ENCODE measurements at places on chromosomes 12 and 14.

- no peak for DNase-seq
Observed at GRCh38 chr12:115062741-115063140, 378.8 kb upstream of the TBX3 start.

DNA sequence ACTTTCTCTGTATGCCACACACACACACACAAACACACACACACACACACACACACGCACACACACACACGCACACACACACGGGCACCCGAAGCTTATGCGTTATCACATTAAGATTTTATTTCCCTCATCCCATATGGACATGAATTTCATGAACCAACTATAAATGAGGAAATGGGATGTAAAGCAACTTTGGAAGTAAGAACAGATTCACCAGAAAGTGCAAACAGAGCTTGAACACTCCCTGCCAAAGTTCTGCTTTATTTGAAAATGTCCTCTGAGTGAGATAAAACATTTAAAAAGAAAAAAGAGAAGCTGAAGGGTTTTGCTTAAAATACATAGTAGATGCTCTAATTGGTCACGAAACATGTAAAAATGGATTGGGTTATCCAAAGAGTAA is 90.4 kb upstream of the OTX2 start:
- DNase-seq: no peak

DNA sequence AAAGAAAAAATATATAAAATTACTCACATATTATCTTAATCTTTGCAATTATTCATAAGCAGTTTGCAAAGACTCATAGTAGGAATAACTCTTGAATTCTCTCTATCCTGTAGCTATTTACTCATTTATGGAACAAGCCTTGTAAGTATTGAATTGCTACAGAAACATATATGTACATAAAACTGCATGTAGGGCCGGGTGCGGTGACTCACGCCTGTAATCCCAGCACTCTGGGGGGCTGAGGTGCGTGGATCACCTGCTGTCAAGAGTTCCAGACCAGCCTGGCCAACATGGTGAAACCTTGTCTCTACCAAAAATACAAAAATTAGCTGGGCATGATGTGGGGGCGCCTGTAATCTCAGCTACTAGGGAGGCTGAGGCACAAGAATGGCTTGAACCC is 286.2 kb downstream of the PPFIA2 start:
- DNase-seq: no peak

DNA sequence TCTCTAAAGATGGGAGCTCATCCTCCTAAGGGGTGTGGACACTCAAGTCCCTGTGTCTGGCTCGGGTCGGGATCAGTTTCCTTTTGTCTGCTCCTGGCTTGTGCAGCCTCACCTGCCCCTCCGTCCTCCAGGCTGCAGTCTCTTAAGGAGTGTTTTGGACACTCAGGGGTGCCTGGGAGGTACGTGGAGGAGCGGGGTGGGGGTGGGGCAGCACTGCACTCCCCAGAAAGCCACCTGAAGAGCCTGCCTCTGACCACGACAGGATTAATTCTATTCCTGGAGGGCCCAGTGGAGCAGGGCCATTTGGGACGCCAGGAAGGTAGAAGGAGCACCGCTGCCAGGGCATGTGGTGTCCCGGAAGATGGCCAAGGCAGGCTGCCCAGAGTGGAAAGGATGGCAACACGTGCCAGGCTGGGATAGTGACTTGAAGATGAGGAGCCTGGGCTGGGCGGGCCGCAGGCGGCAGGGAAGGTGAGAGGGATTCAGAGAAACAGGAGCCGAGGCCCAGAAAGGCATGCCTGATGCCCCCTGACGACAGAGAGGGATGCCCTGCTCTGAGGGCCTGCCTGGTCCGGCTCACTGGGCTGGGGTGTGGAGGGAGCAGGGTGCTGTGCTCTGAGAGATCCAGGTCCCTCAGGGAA is 14.8 kb upstream of the LRTM2 start:
- no peak for DNase-seq

DNA sequence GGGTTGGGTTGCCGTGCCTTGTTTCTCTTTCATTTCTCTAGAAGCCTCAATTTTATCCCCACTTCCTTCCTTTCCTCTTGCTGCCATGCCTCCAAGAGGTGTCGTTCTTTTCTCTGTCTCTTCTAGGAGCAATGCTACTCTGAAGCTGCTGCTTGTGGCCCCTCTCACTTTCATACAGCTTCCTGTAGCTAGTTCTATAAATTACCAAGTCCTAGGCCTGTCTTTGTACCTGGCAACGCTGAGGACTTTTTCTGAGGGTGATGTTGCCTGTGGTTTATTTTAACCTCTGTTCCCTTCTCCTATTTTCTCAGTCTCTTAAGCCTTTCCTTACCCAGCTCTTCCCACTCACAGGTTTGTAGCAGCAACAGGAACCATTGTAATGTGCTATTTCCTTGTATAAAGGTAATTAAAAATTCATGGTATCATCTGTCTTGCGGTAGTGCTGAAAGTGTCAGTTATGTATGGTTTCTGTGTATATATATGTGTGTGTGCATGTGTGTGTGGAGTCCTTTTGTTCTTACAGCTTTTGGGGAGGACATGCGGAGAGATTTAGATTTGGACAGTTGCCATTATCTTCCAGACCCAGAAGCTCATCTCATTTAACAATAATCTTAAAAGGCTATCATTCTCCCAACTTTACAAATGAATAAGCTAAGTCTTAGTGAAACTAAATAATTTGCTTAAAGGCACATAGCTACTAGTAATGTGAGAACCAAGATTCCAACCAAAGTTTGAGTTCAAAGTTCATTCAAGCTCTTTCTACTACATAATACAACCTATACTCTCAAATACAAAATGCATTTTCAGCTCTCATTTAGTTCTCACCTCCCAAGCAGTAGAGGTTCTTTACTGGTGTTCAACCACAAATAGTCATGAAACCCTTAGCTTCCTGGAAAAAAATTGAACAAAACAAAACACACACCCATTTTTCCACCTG is 43.8 kb downstream of the DDHD1 start:
- DNase-seq: peak; percentile 93

DNA sequence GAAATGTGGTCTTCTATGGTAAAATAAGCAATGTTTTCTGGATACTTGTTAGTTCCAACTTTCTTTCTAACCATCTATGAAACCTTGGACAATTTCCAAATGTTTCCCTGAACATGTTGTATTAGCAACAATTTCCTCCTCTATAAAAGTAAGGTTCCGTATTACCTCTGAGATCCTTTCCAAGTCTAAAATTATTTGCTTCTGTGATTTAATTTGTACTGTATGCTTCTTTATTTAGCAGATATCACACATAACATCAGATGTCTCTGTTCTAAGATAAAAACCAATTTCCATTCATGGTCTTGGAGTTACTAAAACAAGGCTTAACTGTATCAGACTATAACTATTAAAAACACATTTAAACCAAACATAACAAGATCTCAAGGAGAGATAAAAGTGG is 177.2 kb downstream of the FOXA1 start:
- DNase-seq: no peak

- DNase-seq: no peak
Observed at GRCh38 chr14:89564989-89565388, 148.0 kb upstream of the FOXN3 start.

- no peak for DNase-seq
Observed at GRCh38 chr12:55713721-55714120, 2.1 kb upstream of the BLOC1S1 start.

DNA sequence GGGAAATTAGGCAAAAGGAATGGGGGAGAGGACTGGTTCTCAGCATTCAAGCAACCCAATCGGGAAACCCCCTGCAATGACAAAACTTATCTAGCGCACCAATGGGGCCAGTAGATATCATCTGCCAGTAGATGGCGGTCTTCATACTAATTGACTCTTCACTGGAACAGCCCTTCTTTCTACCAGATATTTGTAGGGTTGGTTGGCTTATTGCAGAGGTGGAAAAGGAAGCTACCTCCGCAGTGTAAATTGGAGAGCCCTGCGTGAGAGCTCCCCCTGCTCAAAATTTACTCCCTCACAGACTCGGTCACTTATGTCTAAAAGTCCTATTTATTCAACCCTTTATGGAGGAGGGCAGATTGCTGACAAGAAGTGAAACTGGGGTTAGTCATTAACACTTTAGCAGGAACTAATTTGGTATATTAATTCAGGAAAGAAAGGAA is 166.1 kb upstream of the CCND2 start:
- DNase-seq: peak; percentile 71

- no peak for DNase-seq
Observed at GRCh38 chr14:105332350-105332874, 17.9 kb downstream of the PACS2 start.

DNA sequence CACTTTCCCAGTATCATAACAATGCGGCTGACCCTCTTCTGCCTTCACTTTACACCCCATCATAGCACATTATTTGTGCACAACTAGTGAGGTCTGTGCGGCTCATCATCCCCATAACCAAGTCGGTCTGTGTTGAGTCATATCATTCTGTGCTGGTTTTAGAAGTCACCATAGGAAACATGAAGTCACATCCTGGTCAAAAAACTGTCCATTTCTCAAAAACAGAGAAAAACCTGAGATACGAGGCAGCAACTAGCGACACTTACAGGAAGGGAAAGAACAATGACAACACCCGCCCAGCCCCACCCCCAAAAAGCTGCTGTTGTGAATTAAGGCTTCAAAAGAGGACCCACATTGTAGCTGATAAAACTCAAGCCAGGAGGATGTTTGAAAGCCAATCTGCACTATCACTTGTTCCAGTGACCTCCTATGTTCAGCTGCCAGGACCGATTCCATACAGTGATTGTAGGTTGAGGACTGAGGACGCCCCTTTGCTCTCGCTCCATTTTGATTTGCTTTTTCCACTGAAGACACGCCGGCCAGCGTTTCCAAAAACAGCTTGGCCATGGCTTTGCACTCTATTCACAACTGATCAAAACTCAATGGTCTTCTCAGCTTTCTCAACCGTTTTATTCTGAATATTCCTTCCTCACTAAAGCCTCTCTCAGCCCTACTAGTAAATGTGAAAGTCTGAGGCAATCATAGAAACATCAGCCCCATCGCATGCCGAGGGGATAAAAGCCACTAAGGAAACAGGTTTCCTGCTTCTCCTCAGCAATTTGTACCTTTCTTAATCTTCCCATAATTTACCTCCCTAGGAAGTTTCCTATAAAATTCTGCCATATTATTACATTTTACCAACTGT is 87.5 kb downstream of the DUSP16 start:
- no peak for DNase-seq

- DNase-seq: peak; percentile 63
Observed at GRCh38 chr12:92041742-92042141, 103.9 kb downstream of the BTG1 start.

DNA sequence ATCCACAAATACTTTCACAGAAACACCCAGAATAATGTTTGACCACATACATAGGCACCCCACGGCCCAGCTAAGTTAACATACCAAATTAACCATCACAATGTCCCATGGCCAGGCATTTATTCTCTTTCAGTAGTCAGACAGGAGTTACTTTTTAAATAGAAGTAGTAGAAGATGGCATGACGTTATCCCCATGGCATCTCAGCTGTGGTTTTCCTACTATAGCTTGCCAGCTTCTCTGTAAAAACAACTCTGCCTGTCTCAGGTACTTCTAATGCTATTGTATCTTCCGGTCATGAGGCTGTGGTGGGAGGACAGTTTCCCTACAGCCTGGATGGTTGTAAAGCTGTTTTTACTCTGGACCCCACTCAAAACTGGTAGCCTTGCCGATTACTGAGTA is 19.3 kb downstream of the CTSG start:
- no peak for DNase-seq

Measured in Jurkat, Clone E6-1 (cell line).